Uterus (tissue), 4 donors: ENCODE measurements at places on chromosomes 3 and 15. TPM values are rescaled to one million over a fixed set of nuclear protein-coding genes. Genes with fewer than 3 reads are reported as not detected.

The TRIM59 gene
- 5.1 TPM for total RNA-seq

The LRRC34 gene
- total RNA-seq = 1.3 TPM

The ZMYND10 gene
- 1.5 TPM for total RNA-seq

The GOLGA6B gene
- not detected for total RNA-seq

The CPB1 gene
- not detected for total RNA-seq

The GPR149 gene
- total RNA-seq = not detected

The CPNE9 gene
- total RNA-seq = not detected

The TF gene
- 1.7 TPM for total RNA-seq

The IL12A gene
- not detected for total RNA-seq

The GOLGB1 gene
- 57.0 TPM for total RNA-seq

The NOX5 gene
- total RNA-seq = 0.21 TPM
